NCI-H345 (cell line): ENCODE measurements at places on chromosomes 6 and 20.

DNA sequence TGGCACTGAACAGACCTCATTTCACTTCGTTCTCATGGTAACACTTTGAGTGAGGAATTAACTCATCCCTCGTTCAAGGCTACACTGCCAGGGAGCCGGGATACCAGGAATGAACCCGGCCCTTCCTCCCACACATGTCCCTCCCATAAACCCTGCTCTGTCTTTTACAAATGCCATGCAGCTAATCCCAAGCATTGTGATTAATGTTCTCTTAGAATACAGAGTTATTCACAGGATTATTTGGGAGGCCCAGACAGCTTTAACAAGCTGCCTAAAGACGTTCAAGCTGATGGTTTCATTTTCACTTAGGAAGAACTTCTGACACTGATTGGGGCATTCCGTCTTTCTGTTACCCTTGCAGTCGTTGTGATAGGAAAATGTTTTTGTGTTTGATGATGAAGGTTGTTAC, 42.5 kb upstream of the CD83 start:
- DNase-seq, result no peak

DNA sequence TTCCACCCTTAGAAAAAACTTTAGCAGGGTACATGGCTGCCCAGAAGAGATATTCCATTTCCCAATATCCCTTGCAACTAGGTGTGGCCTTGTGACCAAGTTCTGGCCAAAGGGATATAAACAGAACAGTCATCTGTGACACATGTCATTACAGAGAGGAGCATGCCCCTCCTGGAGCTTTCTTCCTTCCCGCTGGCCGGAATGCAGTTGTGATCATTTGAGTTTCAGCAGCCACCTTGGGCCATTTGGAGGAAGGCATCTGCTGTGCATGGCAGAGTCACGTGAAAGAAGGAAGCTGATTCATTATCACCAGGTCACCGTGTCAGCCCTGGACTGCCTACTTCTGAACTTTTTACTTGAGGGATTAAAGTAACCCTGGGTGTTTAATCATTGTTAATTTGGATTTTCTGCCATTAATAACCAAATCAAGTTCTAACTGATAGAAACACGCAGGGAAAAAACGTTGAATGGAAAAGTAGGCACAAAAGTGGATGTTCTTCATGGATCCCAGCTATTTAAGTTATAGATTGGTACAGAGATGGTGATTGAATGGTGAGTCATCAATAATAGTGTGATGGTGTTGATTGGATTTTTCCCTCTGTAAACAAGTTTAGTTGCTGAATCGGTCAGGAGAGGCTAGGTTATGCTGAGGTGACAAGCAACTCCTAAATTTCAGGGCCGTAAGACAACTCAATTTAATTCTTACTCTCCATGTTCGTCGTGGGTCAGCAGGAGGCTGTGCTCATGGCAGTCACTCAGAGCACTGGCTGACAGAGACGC, 80.7 kb upstream of the CCDC167 start:
- no peak for DNase-seq

DNA sequence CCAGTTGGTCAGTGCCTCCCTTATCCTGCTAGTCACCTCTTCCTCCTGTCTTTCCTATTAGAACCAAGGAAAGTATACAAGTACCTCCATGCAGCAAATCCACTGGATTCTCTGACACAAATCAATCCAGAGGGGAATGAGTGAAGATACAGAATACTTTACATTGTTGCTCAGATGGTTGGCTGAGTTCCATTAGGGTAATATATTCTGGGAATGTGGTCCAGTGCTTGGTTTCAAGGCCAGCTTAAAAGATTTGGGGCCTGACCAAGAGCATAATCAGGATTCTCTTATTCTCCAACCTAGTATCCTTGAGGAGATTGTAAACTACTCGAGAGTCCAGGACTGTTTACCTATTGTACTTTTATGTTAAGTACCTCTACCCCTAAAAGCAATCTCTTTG, 23.0 kb downstream of the CARMIL1 start:
- no peak for DNase-seq

DNA sequence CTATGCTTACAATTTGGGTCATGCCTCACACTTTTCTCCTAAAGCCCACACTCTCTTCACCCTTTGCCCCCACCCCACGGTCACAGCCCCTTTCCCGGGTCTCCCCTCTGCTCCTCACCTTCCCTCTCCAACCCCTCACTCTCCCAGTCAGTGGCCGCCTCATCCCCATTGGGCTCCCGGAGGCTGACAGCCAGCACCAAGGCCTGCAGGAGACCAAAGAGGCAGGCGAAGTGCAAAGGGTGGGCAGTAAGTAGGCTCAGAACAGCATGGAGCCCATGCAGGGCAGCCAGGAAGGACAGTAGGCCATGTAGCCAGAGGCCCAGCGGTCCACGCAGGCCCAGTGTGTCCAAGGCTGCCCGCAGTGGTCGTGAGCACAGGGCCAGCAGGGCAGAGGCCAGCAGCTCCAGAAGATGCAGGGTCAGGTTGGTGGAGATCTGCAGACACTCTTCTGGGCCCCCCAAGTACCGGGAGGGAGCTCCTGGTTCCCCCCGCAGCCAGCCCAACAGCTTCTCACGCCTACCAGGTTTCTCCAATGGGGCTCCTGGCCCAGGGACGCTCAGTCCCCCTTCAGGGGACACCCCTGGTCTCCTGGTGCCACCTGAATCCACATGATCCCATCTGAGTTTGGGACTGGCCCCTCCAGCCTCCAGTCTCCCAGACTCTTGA, 1.5 kb downstream of the C6orf47 start:
- DNase-seq, result no peak

DNA sequence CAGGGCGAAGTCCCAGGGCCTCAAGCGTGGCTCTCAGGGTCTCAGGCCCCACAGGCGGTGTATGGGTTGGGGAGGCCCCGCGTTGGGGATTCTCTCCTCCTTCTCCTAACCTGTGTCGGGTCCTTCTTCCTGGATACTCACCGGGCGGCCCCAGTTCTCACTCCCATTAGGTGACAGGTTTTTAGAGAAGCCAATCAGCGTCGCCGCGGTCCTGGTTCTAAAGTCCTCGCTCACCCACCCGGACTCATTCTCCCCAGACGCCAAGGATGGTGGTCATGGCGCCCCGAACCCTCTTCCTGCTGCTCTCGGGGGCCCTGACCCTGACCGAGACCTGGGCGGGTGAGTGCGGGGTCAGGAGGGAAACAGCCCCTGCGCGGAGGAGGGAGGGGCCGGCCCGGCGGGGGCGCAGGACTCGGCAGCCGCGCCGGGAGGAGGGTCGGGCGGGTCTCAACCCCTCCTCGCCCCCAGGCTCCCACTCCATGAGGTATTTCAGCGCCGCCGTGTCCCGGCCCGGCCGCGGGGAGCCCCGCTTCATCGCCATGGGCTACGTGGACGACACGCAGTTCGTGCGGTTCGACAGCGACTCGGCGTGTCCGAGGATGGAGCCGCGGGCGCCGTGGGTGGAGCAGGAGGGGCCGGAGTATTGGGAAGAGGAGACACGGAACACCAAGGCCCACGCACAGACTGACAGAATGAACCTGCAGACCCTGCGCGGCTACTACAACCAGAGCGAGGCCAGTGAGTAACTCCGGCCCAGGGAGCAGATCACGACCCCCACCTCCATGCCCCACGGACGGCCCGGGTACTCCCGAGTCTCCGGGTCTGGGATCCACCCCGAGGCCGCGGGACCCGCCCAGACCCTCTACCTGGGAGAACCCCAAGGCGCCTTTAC, at the start of gene HLA-G:
Gene HLA-G (plus strand): TSS at position 247 of the 892 bp plus-strand sequence. CDS start 20 bp downstream, at position 267.
- no peak for DNase-seq

DNA sequence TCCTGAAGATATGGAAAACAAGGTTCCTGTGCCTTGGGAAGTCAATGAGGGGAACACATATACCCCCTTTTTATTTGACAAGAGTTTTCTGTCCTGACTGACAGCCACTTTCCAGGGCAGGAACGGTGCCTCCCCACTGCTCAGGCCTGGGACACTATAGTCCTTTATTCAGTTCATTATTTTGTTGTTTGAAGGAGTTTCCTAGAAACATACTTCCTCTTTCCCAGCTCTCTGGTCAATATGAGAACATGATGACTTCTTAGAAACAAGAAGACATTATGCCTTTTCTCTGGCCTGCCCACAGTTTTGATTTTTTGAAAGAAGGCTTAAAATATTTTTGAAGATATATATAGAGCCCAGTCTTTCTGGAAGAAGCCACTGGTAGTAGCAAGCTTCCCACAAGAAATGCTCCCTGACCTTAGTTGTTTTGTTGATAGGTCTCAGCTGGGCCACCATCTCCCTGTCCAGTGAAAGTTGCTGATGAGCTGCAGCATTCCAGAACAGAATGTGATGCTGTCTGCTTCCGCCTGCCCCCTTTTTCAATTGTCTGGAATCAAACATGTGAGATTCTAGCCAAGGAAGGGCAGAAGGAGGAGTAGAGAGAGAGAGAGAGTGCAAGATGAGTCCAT, 350.0 kb upstream of the PRND start:
- no peak for DNase-seq

- no peak for DNase-seq
Observed at GRCh38 chr6:3371222-3371949, 85.5 kb downstream of the SLC22A23 start.

GRCh38 chr6:5072440-5072839, 12.7 kb upstream of the PPP1R3G start:
- no peak for DNase-seq
